HT1080 (cell line): ENCODE measurements at places on chromosomes 2 and 18.

DNA sequence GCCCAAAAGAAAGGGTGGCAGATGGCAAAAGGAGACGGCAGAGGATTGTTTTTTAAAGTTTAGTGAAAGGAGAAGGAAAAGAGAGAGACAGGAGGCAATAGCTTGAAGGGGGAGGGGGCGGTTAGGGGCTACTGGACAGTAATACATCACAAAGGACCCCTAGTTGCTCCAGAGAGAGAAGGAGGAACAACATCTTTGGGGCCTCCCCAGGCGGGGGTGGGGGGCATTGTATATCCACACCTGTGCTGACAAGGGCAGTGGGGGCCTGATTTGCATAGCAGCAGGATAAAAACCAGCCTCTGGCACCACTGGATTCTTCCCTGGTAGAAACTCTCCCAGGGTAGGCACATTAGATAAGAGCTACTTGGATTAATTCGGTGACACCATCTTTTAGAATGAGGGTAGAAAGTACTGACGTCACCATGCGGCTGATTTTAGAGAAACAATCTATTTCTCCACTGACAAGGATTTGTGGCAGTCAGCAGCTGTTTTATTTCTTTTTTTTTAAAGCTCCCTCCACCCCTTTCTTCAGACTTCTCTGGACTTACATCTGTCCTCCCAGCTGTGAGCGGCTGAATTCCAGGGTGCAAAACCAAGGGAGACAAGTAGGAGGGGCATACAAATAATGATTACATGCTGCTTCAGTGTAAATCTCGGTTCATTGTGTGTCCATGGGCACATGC, 199.8 kb upstream of the NRP2 start:
- DNase-seq = no peak

- DNase-seq = no peak
These were observed 462.4 kb upstream of the MYT1L start for GRCh38 chr2:2793514-2793913.

- no peak for DNase-seq
These were observed 111.1 kb downstream of the MEP1B start for GRCh38 chr18:32300914-32301313.

DNA sequence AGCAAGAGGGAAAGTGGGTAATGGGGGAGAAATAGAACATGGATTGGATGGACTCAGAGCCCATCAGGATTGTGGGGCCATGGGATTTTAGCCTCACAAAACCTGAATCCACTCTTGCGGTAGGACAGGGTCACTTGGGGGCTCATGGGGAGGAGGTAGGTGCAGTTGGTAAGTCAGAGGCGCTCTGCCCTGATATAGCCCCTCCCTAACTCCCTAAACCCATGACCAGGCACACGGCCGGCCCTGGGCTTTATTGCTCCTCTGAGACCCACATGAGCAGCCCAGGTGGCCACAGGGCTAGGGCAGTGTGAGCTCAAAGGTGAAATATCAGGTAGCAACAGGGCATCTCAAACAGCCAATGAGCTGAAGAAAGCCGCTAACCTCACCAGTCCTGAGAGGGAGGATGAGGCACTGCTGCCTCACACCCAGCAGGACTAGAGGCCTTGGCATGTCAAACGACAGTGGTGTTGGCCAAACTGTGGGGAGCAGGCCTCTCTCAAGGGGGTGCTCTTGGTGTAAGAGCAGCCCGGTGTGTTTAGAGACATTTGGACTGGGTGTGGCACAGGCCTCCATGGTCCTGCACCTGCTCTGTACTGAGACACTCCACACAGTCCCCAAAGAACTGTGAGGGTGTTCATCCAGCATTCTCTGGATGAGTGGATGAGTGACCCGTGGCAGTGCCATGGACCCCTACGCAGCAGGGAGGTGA, 90.8 kb upstream of the HS6ST1 start:
- DNase-seq = no peak

DNA sequence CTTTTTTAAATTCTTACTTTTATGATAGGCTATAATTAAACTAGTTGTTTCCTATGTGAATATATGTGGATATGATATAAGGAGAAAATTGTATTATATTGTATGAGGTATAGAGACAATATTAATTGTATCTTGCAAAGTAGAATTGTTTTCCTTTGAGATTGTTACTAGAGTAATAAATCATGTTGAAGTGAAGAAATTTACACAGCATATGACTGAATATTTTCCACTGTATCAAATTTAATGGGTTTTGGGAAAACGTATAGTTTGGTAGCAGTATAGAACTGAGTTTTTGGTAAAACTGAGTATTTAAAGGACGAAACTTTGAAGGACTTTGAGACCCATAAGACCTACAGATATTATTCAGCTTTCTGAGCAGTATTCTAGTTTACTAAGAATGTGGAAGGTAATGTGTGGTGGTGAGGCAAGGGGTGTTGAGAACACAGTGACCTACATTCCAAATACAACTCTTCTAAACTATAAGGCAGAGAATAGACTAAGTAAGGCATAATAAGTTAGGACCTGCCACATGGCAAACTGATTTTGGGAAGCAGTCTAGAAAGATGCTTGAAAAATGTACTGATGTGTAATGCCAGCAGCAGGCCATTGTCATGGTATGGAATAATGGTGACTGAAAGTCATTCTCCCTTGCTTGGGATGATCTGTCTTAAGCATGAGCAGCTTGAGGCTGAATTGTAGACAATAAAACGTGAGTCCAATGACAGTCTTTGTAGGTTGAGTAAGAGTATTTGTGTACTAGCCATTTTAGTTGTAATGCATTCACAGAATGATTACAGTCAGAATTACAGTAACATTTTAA, 29.6 kb downstream of the PKP4 start:
- no peak for DNase-seq
